ENCODE measurements at places on chromosomes 3 and 15.
A peak's percentile ranks its signal among the peaks of the same experiment; 100 is the strongest.

GRCh38 chr15:90990446-90990845, 3.9 kb downstream of the PRC1 start:
- ATAC-seq = no peak

DNA sequence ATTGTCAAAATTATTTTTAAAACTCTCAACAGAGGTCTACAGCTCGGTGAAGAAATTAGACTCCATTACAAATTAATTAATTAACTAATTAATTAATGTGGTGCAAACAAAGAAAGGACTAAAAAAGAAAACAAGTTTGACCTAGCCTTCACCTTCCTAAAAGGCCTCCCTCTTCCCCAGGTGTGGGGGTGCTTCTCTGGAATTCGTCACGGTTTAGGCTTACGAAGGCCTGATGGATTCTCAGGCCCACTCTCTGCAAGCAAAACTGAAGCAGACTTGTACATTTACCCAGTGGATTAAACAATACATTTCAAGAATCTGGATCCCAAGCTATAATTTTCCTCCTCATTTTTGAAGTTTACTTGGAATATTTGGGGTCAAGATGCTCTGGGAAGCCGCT, 88.6 kb downstream of the TM4SF4 start:
- no peak for ATAC-seq

- ATAC-seq = no peak
Observed at GRCh38 chr15:90787881-90788280, 70.7 kb downstream of the BLM start.

DNA sequence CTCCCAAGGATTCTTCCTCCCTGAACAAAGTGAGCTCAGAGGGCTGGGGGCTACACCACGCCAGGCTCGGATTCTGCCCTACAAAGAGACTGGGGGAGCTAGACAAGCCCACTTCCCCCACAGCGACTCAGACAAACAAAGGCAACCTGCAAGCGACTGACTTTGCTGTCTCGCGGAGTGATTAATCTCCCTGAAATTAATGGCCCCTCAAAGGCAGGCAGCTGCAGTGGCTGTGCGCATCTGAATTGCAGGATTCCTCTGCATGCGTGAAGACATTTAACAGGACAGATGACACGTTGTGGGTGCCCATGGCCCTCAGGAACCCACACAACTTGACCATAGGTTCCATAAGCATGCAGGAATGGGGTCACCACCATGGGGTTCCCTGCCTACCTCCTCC, 18.4 kb downstream of the CTXND1 start:
- ATAC-seq = peak; percentile 93

- no peak for ATAC-seq
Observed at GRCh38 chr3:98577178-98577895, 16.1 kb downstream of the CPOX start.

- ATAC-seq = no peak
Observed at GRCh38 chr3:18870074-18870640, 278.2 kb upstream of the KCNH8 start.

- ATAC-seq = no peak
Observed at GRCh38 chr3:141385406-141386125, 17.3 kb downstream of the ZBTB38 start.

- ATAC-seq = peak; percentile 36
Observed at GRCh38 chr3:159273608-159274007, 471.8 kb downstream of the MFSD1 start.

GRCh38 chr3:60046210-60046609, 996.4 kb upstream of the CFAP20DC start:
- no peak for ATAC-seq

DNA sequence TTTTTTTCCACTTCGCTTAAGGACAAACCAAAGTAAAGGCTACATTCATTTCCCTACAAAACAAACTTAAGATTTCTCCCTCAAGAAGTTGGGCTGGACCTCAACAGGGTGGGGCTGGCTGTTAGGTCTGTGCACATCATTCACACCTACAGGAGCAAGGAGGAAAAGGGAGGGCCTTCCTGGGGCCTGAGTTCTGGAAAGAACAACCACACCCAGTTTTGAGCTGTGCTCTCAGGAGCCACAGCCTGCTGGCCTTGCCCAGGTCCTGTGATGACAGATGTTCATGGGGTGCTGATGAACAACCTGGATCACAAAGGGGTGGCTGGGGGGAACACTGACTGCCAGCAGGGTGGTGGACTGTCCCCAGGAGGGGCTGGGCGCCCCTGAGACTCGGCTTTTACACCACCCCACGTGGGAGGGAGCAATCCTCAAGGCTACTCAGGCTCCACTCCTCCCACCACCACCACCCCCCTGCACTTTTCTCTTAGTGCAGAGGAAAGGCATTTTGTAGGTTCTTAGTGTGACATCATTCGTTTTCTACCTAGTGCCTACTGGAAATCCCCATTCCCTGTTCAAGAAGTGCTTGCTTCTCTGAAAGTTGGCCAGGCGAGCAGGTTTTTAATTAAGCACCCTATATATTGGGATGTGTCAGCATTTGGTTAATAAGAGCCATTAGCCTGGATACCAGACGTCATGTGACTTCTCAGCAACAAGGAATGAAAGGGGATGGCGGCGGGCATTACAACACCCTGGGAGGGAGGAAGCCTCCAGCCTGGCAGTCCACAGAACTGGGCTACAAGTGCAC, 35.7 kb downstream of the CCNB2 start:
- ATAC-seq = peak; percentile 90

- ATAC-seq = no peak
Observed at GRCh38 chr3:16400106-16400931, 113.2 kb downstream of the RFTN1 start.

DNA sequence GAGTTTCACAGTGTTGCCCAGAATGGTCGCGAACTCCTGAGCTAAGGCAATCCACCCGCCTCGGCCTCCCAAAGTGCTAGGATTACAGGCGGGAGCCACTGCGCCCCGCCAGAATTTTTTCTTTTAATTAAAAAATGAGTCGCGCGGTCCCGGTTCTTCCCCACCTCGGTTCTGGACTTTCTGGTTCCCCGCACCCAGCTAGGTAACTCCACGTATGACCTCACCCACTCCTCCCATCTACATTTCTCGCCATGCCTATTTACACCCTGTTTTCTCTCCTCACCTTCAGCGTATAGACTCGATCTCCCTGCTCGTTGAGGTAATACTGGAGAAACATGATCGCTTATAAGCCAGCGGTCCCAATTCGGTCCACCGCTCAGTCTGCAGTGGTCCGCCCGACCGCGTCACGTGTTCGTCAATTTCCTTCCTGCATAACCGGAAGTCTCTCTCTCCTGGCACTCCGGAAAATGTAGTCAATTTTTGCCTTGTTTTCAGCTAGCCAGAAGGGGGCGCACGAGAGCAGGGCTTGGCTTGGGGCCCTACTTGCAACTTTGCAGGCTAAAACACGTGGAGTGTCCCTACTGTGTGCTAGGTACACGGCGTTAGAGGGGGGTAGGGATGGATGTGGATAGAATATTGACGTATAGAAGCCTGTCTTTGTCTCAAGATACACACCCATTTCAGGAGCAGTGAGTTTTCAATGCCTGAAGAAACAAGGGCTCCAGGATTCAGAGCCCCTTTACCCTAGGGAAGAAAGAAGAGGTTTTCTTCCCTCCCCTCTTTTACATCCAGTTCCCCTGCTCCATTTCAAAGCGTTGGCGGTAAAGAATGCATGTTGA, at the start of the genes NOP10 and NUTM1:
Gene NOP10, minus strand, starts transcription at position 400 of the 839 bp plus-strand sequence. Its CDS starts 63 bp downstream, at position 337.
Gene NUTM1, plus strand, starts transcription at position 579 of the 839 bp plus-strand sequence. CDS start 382 bp downstream, outside the sequence.
- ATAC-seq = peak; percentile 91

GRCh38 chr3:120449701-120450599, 842 bp downstream of the FSTL1 start:
- peak; percentile 45 for ATAC-seq

- ATAC-seq = no peak
Observed at GRCh38 chr3:101340591-101340990, 20.2 kb upstream of the IMPG2 start.

DNA sequence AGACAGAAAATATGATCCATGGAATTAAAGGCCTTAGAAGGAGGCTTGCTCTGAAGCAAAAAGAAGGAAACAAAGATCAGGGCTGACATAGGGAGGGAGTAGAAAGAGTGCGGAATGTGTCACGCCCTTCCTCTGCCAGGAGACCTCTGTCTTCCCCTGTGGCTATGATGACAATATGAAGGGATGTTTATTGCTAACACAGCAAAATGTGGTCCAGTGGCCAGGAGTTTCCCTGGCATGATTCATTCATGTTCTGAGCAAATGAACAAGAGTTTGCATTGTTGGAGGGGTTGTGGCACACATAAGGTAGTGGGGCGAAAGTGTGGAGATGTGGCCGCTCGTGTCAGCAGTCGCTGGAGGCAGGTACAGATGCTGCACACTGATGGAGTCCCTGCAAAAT, 169.4 kb downstream of the SHQ1 start:
- ATAC-seq = no peak

DNA sequence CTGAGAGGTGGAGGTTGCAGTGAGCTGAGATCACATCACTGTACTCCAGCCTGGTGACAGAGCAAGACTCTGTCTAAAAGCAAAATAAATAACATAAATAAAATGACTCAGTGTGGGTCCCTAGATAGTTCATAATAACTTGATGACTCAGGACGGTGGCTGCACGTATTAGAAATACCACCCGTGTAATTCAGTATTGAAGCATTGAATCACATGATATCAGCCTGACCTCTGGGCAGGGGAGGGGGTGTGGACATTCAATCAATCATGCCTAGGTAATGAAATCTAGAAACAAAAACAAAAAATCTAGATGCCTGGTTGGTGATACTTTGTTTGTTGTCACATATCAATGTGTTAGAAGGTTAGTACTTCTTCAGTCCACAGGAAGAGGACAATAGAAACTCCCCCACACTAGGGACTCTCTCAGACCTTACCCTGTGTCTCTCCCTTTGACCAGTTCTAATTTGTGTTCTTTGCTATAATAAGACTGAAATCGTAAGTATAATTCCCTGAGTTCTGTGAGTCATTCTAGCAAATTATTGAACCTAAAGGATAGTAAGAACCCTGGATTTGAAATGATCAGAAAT, 177.3 kb downstream of the GAP43 start:
- ATAC-seq = peak; percentile 96

- no peak for ATAC-seq
Observed at GRCh38 chr3:186411089-186411488, 49.1 kb upstream of the DGKG start.

GRCh38 chr15:90934256-90934948, 683 bp upstream of the UNC45A start:
- peak; percentile 24 for ATAC-seq

GRCh38 chr15:71736286-71736947, 73.9 kb upstream of the NR2E3 start:
- ATAC-seq = no peak

DNA sequence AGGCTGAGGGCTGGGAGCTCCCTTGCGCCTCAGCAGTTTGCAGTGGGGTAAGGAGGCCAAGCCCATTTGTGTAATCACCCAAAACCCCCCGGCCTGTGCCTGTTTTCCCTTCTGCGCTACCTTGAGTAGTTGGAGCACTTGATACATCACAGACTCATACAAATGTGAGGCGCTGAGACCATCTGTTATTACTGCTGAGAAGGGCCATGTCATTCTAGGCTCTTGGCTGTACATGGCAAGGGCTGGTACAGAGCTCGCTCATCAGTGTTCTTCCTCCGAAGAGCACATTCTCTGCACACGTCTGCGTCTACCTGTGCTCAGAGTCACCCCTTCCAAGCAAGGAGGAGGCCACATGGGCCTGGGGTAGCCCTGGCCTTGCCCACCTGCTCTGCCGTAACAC, 9.3 kb downstream of the PLA2G4B start:
- no peak for ATAC-seq

DNA sequence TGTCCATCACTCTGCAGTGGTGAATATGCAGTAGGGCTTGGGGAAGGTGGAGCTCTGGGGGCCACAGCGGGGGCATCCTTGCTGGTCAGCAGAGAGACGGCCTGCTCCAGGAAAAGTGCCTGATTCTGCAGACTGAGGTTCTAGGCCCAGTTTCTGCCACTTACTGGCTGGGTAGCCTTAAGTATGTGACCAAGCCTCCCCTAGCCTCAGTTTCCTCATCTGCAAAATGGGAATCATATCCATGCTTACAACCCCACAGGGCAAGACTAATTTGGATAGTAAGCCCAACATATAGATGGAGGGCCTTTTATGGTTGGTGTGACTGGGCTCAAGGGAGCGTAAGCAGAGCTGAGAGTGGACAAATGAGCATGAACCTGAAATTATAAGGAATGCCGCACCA, 60.8 kb downstream of the OXNAD1 start:
- no peak for ATAC-seq

GRCh38 chr15:33204926-33205325, 10.4 kb upstream of the FMN1 start:
- ATAC-seq = no peak

DNA sequence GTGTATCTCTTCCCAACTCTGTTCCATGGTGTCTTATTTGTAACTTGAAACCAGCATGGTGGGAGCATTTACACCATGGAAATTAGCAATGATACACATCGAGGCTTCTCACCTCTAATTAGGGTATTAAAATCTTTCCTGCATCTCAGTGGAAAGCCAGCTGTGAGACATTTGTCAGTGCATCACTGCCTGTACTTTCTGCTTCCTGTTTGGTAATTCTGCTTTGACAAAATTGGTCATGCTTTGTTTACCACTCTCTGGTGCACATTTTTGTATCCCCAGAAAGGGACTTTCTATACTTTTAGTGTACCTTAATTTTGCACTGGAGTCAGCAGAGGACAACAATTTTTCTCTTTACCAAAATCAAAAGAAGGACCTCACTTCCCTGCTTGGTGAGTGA, 402.1 kb downstream of the PDCD6IP start:
- ATAC-seq = no peak

DNA sequence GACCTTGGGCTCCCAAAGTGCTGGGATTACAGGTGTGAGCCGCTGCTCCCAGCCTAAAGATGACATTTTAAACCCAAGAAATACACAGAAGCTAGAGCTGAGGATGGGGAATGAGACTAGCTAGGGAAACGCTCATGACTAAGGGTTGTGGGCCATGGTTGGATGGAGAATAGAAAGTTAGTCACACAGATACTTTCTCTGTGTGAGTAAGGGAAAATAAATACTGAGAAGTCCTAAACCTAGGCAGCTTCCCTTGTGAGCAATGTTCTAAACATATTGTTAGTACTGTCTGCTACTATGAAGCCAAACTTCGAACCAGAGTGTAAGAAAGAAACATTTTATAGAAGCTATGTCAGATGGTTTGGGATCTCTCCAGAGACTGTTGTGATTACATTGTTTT, 304.8 kb upstream of the STAC start:
- no peak for ATAC-seq

DNA sequence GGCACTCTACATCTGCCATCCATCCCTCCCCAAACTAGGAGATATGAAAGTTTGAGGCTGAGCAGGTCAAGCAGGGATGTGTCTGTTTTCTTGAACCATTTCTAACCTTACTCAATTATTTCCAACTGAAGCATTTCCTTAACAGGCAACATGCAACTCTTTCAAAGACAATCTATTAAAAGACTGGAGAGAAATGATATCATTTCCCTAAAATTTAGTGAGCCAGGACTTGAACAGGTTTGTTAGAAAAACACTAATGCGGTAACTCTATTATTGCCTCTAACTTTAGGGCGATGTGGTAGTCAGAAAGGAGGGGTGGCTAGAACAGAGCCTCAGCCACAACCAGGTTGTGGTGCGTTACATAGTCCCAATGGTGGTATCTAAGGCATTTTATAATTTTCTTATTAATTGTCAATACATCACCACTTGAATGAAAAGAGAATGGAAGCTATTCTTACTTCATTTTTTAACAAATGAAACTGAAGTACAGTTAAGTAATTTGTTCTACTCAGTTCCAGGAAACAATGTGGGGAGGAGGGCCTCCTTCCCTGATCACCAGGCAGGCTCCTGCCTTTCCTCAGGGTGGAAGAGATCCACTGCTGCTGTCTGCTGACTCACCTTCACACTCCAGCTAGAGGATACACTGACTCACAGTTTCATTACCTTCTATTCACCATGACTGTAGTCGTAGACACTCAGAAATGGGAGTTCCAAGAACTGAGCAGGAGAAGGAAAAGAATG, 22.8 kb downstream of the MYO1E start:
- peak; percentile 100 for ATAC-seq

- ATAC-seq = no peak
Observed at GRCh38 chr3:160200353-160200752, 24.9 kb upstream of the C3orf80 start.

All from motor neuron (in vitro differentiated cells).